ENCODE measurements at places on chromosomes 12 and 14. TPM values are rescaled to one million over a fixed set of nuclear protein-coding genes. Genes with fewer than 3 reads are reported as not detected.

The CLEC1A gene
- total RNA-seq: not detected

The TMEM120B gene
- total RNA-seq: 4.7 TPM

The KRT78 gene
- total RNA-seq: not detected

The FKBP4 gene
- 27.7 TPM for total RNA-seq

The JPH4 gene
- total RNA-seq: 8.3 TPM

The AGAP2 gene
- 3.2 TPM for total RNA-seq

The STX2 gene
- 5.3 TPM for total RNA-seq

The C3AR1 gene
- 1.3 TPM for total RNA-seq

The FITM1 gene
- 3.9 TPM for total RNA-seq

The OTOGL gene
- 1.7 TPM for total RNA-seq

The KIF26A gene
- 5.8 TPM for total RNA-seq
